ENCODE measurements at places on chromosomes 7 and 10.

DNA sequence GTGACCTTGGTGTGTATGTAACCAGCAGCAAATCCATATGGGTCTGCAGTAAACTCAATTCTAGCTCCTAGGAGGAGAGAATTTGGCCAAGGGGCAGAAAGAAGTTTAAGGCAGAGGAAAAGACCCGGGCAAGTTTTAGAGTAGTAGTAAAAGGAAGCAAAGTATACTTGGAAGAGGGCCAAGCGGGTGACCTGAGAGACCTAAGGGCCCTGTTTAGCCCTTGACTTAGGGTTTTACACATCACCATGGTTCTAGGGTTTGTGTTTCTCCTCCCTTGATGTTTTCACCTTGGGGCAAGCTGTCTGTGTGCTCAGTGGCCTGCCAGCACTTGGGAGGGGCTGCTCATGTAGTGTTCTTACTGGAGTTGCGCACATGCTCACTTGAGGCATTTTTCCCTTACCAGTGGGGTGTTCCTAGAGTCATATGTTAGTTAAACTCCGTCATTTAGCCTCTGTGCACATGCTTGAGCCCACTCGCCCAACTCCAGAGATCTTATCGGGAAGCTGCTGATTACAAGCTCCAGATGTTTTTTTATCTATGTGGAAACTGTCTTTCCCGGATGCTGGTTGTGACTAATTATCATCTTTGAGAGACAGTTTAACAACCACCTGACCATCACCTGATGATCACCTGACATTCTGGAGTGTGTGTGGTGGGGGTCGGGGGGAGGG, 137.6 kb upstream of the PRSS1 start:
- no peak for DNase-seq

DNA sequence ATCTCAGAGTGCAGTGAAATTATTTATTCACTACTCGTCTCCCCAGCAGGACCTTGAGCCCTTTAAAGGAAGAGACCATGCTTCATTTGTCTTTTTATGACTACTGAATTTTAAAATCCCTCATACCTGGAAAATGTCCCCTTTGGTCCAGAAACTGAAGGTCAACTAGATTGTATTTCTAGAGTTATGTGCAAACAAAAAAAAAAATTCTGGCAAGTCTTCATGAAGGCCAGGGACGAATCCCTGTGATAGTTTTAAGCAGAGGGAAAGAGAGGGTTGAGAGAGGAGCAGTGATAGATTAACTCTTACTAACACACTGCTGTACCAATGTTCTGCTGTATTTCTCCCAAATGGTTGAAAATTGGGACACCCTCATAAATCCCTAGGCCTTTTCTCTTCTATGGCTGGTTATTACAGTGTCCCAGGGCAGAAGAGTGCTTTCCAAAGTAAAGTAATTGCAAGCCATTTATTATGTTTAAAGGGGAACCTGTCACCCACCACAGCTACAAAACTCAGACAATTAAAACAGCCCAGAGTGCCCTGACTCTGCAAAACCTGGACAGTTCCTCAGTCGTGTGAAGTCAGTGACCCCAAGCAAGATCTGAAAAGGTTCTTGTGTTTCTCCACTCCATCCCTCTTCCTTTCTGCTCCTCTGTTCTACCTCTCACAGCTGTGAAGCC, 182.8 kb upstream of the AOAH start:
- no peak for DNase-seq

DNA sequence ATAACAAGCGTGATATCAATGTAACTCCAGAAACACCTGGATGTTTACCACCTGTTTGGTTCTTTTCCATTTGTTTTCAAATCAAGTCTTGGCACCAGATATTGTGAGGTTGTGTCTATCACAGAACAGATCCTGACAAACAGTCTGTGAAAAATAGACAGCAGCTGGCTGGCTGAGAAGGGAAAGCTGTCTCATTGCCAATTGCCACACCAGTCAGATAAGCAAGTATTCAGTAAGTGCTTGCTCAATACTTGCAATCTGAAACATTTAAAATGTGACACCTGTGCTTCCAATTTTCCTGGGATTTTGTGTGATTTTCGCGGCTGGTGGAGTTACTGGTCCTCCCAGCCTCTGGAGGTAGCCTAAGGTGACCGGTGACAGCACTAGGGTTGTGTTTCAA, 147.9 kb upstream of the MYO3A start:
- no peak for DNase-seq

DNA sequence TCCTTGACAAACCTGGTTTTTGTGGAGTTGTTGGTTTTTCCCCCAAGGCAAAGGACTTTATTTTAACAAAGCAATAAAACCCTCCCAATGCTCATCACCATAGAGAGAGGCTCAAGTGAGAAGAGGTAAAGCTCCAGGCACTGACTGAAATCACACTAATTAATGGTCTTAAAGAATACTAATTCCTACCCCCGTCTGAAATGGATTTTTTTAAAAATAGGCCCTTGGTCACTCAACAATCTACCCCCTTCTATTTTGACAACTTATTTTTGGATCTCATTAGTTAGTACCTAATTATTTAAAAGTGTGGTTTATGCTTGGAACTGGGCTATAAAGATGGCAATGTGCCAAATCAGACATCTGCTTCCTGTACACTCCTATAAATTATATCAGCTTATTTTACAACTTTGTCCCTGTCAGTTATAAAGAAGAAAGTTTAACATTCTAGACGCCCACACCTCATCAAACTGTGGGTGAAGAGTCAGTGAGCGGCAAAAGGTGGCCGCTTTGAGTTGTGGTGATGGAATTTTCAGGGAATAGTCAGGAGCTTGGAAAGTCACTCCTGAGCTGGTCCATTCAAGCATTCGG, 10.6 kb downstream of the GLI3 start:
- no peak for DNase-seq

DNA sequence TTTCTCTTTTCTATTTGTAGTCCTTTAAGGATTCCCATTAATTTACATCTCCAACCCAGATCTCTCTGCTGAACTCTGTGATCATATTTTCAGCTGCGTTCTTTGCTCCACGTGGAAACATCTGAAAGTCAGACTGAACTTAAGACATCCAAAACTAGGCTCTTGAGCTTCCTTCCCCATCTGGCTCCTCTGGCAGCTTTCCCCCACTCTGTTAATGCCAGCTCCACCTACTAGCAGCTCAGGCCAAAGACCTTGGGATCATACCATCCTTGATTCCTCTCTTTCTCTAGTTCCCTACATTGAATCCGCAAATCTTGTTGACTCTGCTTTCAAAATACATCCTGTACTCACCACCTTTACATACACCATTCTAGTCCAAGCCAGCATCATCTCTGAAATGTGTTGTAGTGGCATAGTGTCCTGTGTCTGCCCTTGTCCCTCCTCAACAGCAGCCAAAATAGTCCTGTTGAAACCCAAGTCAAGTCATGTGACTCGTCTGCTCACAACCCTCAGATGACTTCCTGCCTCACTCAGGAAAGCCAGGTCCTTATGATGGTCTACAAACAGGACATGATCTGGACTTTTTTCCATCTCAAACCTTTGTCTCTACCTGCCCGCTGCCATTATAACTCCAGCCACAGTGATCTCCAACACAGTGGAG, 7.0 kb downstream of the REEP3 start:
- no peak for DNase-seq

GRCh38 chr10:59087486-59087885, 89.0 kb upstream of the PHYHIPL start:
- DNase-seq, result no peak

- DNase-seq, result no peak
Observed at GRCh38 chr10:121516093-121516865, 82.0 kb downstream of the FGFR2 start.

- no peak for DNase-seq
Observed at GRCh38 chr7:15225981-15226380, 323.4 kb upstream of the DGKB start.

DNA sequence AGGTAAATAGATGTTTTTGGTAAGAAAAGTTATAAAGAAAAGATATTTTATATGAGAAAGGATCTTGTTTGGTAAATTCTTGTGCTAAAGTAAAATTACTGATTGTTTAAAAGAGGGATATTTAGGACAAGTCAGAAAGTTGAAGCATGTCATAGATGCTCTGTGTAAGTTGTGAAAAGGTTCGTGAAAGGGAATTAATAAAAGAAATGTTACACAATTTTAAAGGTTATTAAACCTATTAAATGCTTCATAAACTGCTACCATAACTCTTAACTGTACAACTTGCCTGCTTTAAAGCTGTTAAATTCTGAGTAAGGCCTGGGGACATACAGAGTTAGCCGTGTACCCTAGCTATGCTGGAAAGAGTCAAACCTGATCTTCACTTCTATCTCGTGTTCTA, 634.1 kb downstream of the ACTR3B start:
- DNase-seq, result no peak

DNA sequence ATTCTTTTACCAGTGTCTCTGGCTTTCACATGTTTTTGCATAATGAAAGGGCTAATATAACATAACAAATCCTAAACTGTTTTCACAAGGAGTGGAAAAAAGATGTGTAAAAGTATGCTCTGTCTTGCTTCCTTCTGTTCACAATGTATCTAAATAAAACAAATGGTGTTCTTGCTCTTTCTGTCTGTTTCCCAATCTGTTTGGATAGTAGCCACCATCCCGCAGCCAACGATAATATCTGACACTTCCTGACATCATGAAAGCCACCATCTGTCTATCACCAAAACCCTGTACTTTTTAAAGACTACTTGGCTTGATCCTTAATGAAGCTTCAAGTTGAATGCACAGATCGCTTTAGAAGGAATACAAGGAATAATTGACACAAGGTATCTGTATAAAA, 246.2 kb downstream of the ETV1 start:
- no peak for DNase-seq

DNA sequence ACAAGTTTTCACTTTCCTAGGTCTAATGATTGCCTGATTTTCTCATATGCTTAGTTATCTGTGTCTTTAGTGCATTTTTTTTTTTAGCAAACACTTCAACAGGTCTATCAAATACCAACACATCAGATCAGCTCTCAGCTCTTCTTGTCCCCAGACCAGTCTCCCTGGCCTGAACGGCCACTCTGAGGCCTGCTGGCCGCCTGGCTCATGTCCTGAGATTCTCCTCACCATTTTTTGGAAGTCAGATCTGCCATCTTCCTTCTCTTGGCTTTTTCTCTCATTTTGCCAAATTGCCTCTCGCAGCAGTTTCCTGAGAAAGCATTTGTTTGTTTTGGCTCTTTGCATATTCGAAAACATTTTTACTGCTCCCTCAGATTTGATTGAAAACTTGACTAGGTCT, 29.3 kb downstream of the PPP2R2D start:
- no peak for DNase-seq

DNA sequence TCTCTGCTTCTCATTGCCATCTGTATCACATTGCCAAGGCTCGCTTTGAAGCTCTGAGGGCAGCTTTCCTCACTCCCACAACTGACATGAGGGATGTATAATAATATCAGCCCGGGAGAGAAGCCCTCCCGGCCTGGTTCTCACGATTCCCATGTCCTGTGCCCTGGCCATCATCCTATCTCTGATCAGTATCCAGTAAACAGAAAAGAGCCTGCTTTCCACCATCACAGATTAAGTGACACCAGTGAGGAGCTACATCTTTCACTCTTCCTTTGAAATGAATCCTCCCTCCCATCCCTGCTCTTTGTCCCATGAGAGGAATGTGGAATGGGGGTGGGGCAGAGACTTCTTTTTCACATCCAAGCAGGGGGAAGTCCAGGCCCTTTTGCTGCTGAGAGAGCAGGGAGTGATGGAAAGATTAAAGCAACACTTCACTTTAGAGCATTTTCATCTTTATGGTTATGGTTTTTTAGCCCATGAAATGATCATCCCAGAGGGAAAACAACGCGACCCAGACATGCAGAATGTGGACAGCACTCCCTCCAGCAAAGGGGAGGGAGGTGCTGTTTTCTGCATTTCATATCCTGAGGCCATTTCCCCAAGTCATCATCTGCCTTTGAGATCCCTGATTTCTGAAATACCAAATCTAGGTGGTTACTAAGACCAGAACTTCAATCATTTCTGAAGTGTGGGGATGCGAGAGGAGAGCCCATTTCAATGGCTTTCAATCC, 84.6 kb upstream of the LYZL1 start:
- no peak for DNase-seq

DNA sequence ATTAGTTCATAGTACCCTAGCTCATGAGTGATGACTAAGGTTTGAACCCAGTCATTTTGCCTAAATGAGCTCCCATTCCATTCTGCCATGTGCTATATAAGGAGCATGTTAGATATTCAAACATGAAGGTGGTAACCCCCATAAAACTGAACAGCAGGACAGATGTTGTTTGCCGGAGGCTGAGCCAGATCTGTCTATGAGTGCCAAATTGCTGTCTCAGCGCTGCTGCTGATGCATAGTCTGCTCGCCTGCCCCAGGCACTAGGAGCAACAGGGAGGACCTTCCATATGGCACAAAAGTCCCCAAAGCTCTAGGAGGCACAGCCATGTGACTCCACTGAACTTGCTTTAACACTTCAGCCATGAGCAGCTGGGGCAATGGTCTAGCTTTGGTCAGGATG, 466.0 kb upstream of the GHITM start:
- DNase-seq, result no peak

- DNase-seq, result no peak
Observed at GRCh38 chr7:87226495-87226894, 7.0 kb upstream of the TMEM243 start.

GRCh38 chr10:50432211-50433009, 181.1 kb upstream of the ASAH2 start:
- no peak for DNase-seq

- no peak for DNase-seq
Observed at GRCh38 chr7:132500727-132501440, 75.4 kb downstream of the PLXNA4 start.

DNA sequence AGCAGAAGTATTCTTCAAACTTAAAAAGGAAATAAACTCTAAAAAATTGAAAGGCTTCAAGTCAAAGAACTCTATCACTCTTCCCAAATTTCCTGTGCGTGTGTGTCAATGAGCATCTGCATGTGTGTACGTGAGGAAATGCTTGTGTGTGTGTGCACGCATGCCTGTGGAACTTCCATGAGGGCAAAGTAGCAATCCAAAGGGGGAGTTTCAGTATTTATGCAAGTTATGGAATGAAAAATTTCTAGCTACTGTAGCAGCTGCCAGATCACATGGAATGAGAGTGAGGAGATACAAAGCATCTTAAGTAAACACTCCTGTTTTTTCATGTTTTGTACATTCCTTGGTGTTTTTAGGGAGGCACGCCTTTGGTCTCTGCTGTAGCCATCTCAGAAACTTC, 152.6 kb downstream of the RAPGEF5 start:
- DNase-seq, result no peak

DNA sequence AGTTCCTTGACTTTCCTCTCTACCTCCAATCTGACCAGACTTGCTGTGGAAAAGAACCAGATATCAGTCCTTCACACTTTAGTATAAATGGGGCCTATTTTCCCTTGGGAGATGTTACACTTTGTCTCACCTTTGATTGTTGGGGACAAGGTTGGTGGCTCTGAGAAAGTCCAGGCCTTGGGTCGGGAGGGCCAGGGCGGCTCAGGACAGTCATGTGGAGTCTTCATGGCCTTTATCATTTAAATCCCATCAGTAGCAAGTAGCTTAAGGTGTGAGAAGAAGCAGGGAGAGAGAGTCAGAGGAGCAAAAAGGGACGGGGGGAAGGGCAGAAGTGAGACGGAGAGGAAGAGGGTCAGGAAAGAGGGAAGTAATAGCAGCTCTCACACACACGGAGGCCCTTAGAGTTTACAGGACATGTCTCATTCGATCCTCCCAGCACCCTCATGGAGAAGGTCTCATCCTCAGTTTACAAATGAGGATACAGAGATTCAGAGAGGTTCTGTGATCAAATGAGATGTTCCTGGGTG, 40.5 kb downstream of the TBATA start:
- no peak for DNase-seq

- DNase-seq, result no peak
Observed at GRCh38 chr7:152984421-152984820, 224.9 kb downstream of the ACTR3B start.

GRCh38 chr10:133275684-133276092, 980 bp downstream of the ADAM8 start:
- DNase-seq, result no peak

All from left hindlimb (tissue), 1 donor.